ENCODE measurements at places on chromosomes 11 and 22.
A peak's percentile ranks its signal among the peaks of the same experiment; 100 is the strongest.

GRCh38 chr11:71501071-71501985, 25.7 kb upstream of the KRTAP5-7 start:
- no peak for DNase-seq

DNA sequence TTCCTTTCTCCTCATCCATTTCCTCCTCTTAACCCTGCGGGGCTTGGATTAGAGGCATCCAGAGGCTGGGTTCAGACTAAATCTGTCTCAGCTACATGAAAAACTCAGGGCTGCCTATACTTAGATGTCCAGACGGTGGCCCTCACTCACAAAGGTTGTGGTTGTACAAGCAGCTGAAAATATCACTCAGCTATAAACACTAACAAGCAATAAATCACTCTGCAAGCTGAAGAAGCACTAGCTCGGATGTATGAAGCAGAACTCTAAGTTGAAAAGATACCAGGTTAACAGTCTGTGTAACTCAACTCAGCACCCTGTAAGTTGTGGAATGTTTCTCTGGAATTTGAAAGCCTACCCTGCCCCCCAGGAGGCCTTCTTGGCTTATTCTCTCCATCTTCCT, 82.9 kb downstream of the EXT2 start:
- peak; percentile 83 for DNase-seq

- DNase-seq: no peak
Observed at GRCh38 chr11:112307616-112308015, 47.0 kb upstream of the PLET1 start.

- DNase-seq: peak; percentile 30
Observed at GRCh38 chr22:37178350-37179125, 9.5 kb downstream of the C1QTNF6 start.

DNA sequence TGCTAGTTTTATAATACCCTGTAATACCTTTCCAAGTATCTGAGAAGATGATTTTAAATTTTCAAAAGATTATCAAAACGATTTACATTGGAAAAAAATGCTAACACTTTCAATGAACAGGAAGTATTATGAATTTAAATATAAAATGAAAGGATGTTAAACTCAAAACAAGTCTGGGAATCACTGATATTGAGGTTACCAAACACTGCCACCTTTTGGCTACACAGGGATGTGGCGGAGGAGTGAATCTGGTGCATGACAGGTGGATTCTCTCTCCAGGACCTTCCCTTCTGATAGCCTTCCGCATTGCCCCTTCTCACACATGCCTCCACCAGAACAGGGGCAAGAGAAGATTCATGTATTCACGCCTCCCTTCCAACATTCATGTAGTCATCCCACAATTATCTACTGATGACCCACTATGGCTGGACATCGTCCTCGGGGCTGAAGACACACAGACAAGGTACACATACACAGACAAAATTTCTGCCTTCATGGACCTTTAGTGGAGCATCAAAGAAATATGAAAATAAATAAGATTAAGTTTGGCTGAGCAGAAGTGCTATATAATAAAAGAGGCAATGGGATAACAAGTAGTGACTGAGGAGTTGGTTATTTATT, 34.7 kb downstream of the ATG16L2 start:
- peak; percentile 41 for DNase-seq

DNA sequence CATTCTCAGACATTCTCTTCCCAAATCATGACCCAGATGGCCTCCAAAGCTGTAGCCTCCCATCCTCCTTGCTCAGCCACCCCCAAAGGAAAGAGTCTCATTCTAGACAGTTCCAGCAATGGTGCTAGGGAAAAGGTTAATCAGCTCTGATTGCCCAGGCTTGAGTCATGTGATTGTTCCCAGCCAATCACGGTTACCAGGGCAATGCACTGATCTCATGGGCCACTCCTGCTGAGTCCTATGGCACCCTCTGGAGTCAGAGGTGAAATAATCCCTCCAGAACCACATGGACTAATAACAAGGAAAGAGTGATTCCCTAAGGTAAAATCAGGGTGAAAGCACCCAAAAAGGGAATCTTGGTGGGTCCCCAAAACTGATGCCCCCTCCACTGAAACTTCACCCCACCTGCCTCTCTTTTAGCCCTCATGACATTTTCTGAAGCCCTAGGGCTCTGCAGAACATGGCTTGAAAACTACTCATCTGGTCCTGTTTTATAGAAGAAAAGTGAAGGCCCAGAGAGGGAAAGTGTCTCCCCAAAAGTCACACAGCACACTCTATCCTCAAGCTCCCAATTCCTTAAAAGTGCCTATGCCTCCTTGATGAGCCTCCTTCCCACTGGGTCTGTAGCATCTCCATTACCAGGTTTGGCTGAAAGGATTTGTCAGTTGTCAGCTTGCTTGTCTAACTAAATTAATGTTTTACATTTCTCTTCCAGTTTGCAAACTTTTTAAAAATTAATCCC, 203.7 kb downstream of the MN1 start:
- peak; percentile 57 for DNase-seq

DNA sequence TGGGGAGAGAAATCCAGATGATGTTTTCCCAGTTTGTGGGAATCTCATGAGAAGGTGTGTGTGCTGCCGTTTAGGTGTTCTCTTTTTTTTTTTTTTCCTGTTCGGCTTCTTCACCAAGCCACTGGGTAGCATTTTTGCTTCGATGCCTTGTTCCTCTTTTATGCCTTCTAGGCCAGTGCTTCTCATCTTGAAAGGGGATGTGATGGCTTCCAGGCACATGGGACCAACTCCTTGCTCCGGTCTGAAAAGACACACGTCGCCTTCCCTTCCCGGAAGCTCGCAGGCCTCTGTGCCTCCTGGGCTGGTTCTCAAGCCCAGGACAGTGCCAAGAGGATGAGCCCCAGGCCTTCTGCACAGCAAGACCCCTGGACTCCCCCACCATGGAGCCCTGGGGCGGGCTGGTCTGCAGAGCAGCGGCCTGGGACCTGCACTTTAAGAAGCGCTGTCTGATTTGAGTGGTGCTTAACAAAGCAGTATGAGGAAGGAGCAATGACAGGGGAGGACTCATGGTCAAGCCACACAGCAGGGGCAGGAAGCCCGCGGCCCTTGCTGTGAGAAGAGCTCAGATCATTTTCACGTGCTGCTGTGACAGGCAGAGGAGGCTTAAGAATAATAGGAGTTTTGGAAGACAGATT, 158.8 kb downstream of the MPPED1 start:
- no peak for DNase-seq
